Karpas-422 (cell line): ENCODE measurements at places on chromosomes 2 and 18.

GRCh38 chr2:186593523-186593922, 3.7 kb downstream of the ITGAV start:
- H3K27me3 ChIP-seq, result peaks cover 4% of the 10 kb centered on the region; the same call in 1 of the 2 replicates
- H3K36me3 ChIP-seq, result no peaks in the 10 kb centered on the region
- peaks cover 19% of the 10 kb centered on the region for H3K4me1 ChIP-seq
- no peak overlapping the region for H3K27ac ChIP-seq
- no peak overlapping the region for H3K4me3 ChIP-seq
- DNase-seq, result no peak

- DNase-seq, result no peak
- no peaks in the 10 kb centered on the region for H3K36me3 ChIP-seq
- no peaks in the 10 kb centered on the region for H3K4me1 ChIP-seq
- H3K27me3 ChIP-seq, result no peaks in the 10 kb centered on the region
Measured at GRCh38 chr2:148998165-148998830, 40.2 kb upstream of the LYPD6B start.

- no peaks in the 10 kb centered on the region for H3K4me1 ChIP-seq
- DNase-seq, result no peak
- no peak overlapping the region for H3K4me3 ChIP-seq
- H3K27me3 ChIP-seq, result no peaks in the 10 kb centered on the region
- no peaks in the 10 kb centered on the region for H3K36me3 ChIP-seq
Measured at GRCh38 chr2:235935773-235936172, 232.4 kb downstream of the GBX2 start.

GRCh38 chr2:70779491-70779890, 11.0 kb downstream of the FIGLA start:
- H3K27ac ChIP-seq, result no peak overlapping the region
- DNase-seq, result no peak
- no peaks in the 10 kb centered on the region for H3K27me3 ChIP-seq

DNA sequence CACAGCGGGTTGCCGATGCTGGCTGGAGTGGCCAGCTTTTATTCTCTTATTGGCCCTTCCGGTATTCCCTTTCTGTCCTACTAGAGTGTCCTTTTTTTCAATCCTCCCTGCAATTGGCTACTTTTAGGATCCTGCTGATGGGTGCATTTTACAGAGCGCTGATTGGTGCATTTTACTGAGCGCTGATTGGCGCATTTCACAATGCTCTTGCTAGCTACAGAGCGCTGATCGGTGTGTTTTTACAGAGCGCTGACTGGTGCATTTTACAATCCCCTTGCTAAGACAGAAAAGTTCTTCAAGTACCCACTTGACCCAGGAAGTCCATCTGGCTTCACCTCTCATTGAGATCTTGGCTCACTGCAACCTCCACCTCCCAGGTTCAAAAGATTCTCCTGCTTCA, 44.4 kb upstream of the SPRED2 start:
- H3K27me3 ChIP-seq, result peaks cover 6% of the 10 kb centered on the region; the same call in 1 of the 2 replicates
- H3K36me3 ChIP-seq, result no peaks in the 10 kb centered on the region
- no peak overlapping the region for H3K4me3 ChIP-seq
- no peak overlapping the region for H3K27ac ChIP-seq
- no peaks in the 10 kb centered on the region for H3K4me1 ChIP-seq

GRCh38 chr18:58337285-58337684, 291.6 kb downstream of the ALPK2 start:
- no peaks in the 10 kb centered on the region for H3K27me3 ChIP-seq
- no peak overlapping the region for H3K4me3 ChIP-seq
- no peak for DNase-seq
- H3K4me1 ChIP-seq, result no peaks in the 10 kb centered on the region

DNA sequence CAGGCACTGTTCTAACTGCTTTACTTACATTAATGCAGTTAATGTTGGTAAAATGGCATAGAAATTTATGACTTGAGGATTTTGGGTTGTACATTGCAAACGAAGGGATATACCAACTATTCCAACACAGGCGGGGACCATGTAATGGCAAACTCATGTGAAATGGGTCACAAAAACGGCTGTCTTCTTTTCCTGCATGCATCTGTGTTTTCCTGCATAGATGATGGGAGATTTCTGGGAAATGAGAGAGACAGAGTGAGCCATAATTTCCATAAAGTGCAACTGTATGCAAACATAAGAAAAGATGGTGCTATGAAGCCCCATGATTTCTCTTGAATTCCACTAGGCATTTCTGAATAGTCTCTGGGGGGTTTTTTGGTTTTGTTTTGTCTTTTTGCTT, 82.3 kb downstream of the ALPK2 start:
- no peak overlapping the region for H3K27ac ChIP-seq
- H3K36me3 ChIP-seq, result no peaks in the 10 kb centered on the region
- H3K27me3 ChIP-seq, result no peaks in the 10 kb centered on the region

- H3K4me1 ChIP-seq, result no peaks in the 10 kb centered on the region
- no peak overlapping the region for H3K27ac ChIP-seq
- no peak overlapping the region for H3K4me3 ChIP-seq
- no peak for DNase-seq
Measured at GRCh38 chr2:137689549-137689948, 274.7 kb upstream of the HNMT start.

GRCh38 chr2:39717067-39717466, 51.4 kb downstream of the TMEM178A start:
- H3K4me1 ChIP-seq, result no peaks in the 10 kb centered on the region
- no peak for DNase-seq
- H3K36me3 ChIP-seq, result no peaks in the 10 kb centered on the region
- no peak overlapping the region for H3K4me3 ChIP-seq
- H3K27me3 ChIP-seq, result no peaks in the 10 kb centered on the region; the same call in 1 of the 2 replicates
- no peak overlapping the region for H3K27ac ChIP-seq

DNA sequence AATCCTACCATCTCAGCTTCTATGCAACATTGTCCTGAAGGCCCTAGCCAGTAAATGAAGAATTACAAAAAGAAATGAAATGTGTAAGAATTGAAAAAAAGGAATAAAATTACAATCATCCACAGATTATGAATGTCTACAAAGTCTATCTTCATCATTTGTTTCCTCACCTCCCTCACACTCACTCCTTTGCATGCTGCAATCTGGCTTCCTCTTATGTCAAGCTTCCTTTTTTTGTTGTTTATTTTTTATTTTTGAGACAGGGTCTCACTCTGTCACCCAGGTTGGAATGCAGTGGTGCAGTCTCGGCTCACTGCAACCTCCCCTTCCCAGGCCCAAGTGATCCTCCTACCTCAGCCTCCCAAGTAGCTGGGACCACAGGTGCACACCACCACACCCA, 129.0 kb downstream of the CABYR start:
- no peak overlapping the region for H3K4me3 ChIP-seq
- no peak overlapping the region for H3K27ac ChIP-seq
- no peak for DNase-seq
- H3K36me3 ChIP-seq, result no peaks in the 10 kb centered on the region

DNA sequence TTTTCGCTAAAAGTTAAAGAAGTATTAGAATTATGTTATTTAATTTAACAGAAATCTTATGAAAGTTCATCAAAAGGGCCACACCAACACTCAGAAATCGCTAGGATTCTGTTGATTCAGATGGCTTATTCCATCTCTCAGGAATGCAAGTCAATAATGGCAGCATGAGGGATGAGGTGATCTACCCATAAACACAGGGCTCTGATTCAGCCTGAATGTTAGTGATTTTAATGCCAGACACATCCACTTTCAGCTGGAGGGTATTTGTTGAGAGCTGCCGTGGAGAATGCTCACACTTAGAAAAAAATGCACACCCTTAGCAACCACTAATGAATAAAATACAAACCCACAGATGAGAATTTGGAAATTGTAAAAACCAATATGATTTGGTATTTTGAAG, 173.3 kb upstream of the ERBB4 start:
- H3K4me3 ChIP-seq, result no peak overlapping the region
- no peak for DNase-seq
- H3K4me1 ChIP-seq, result no peaks in the 10 kb centered on the region
- no peaks in the 10 kb centered on the region for H3K27me3 ChIP-seq

GRCh38 chr2:181752301-181752700, 72.0 kb upstream of the NEUROD1 start:
- H3K4me3 ChIP-seq, result no peak overlapping the region
- no peak for DNase-seq
- no peak overlapping the region for H3K27ac ChIP-seq
- H3K27me3 ChIP-seq, result no peaks in the 10 kb centered on the region
- H3K36me3 ChIP-seq, result no peaks in the 10 kb centered on the region

GRCh38 chr2:76679025-76679396, 843.2 kb downstream of the LRRTM4 start:
- no peak for DNase-seq
- H3K27ac ChIP-seq, result no peak overlapping the region
- no peaks in the 10 kb centered on the region for H3K4me1 ChIP-seq
- no peak overlapping the region for H3K4me3 ChIP-seq

GRCh38 chr2:10909996-10910341, 1.8 kb upstream of the KCNF1 start:
- no peak overlapping the region for H3K4me3 ChIP-seq
- H3K36me3 ChIP-seq, result no peaks in the 10 kb centered on the region
- DNase-seq, result no peak
- no peaks in the 10 kb centered on the region for H3K27me3 ChIP-seq
- H3K27ac ChIP-seq, result no peak overlapping the region
- H3K4me1 ChIP-seq, result peaks cover 3% of the 10 kb centered on the region; the same call in 1 of the 2 replicates

DNA sequence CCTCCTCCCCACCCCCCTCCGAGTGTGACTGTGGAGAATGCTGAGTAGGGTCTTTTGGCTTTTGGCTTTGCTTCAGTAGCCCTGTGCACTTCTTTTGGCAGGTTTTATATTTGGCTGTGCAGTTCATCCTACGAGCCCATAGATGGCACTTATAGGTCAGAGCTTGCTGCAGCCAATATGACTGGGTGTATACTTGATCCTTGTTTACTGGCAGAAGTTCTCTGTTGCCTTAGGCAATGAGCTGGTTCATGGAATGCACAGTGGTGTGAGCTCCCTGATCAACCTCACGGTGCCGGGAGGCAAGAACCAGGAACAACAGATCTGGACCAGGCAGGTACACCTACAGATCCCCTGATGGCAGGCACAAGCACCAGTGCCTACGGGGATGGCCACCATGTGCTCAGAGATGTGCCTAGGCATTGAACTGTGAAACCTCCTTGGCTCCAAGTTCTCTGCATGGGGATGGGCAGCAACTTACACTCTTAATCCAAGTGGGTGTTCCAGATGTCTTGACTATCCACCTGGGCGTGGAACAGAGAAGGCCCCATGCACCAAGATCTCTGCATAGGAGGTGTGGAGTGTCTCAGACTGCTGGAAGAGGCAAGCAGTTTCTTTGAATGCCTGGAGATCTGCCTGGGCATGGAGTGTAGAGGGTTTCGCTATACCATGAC, 190.4 kb downstream of the KIAA1328 start:
- no peaks in the 10 kb centered on the region for H3K27me3 ChIP-seq
- H3K27ac ChIP-seq, result no peak overlapping the region
- no peak overlapping the region for H3K4me3 ChIP-seq
- H3K4me1 ChIP-seq, result no peaks in the 10 kb centered on the region
- H3K36me3 ChIP-seq, result no peaks in the 10 kb centered on the region
- DNase-seq, result peak; percentile 46

- no peak overlapping the region for H3K4me3 ChIP-seq
- peaks cover 5% of the 10 kb centered on the region; the same call in 1 of the 2 replicates for H3K4me1 ChIP-seq
- H3K36me3 ChIP-seq, result no peaks in the 10 kb centered on the region
- DNase-seq, result no peak
- no peaks in the 10 kb centered on the region for H3K27me3 ChIP-seq
- no peak overlapping the region for H3K27ac ChIP-seq
Measured at GRCh38 chr18:58136879-58137278, 92.9 kb downstream of the NEDD4L start.

- no peaks in the 10 kb centered on the region; the same call in 1 of the 2 replicates for H3K27me3 ChIP-seq
- no peaks in the 10 kb centered on the region for H3K36me3 ChIP-seq
- H3K4me1 ChIP-seq, result peaks cover 23% of the 10 kb centered on the region
- no peak for DNase-seq
- H3K27ac ChIP-seq, result no peak overlapping the region
Measured at GRCh38 chr2:240432820-240433801, 2.4 kb upstream of the GPC1 start.

GRCh38 chr18:27004056-27004829, 138.7 kb upstream of the AQP4 start:
- H3K27me3 ChIP-seq, result no peaks in the 10 kb centered on the region
- no peak overlapping the region for H3K27ac ChIP-seq
- no peak overlapping the region for H3K4me3 ChIP-seq
- no peaks in the 10 kb centered on the region for H3K4me1 ChIP-seq

DNA sequence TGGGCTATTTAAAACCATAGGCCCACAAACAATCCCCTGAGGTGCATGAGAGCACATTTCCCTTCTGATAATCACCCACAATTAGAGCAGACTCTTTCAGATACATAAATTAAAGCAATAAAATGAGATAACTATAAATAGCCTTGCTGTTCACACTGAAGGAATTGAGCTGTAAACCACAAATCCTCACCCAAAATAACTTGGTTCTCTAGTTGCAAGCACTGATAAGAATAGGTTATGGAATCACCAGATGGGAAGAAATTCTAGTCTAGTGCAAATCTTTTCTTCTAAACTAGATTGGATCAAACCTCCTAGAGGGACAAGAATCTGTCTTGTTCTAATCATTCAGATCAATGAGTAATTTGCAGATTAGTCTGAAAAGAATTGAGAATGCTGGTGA, 64.6 kb downstream of the NAB1 start:
- H3K27me3 ChIP-seq, result no peaks in the 10 kb centered on the region
- no peak for DNase-seq
- H3K36me3 ChIP-seq, result no peaks in the 10 kb centered on the region
- peaks cover 15% of the 10 kb centered on the region for H3K4me1 ChIP-seq
- H3K4me3 ChIP-seq, result no peak overlapping the region

DNA sequence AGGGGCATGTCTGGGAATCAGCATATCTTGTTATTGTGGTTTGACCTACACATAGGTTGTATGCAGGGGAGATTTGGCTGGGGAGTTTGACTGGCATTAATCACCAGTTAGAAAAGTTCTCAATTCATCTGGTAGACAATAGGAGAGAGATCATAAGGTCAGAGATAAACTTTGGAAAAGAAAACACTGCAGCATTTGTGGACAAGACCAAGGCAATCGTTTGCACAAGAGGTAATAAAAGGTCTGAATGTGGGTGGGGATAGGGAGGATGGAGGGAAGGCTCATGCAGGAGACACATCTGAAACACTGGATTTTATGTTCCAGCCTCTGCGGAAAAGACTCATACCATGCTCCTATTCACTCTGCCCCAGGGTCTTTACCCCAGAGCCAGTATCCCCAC, 136.9 kb downstream of the MAIP1 start:
- H3K4me3 ChIP-seq, result no peak overlapping the region
- no peak for DNase-seq
- no peaks in the 10 kb centered on the region for H3K4me1 ChIP-seq
- H3K27ac ChIP-seq, result no peak overlapping the region

GRCh38 chr2:23069156-23069555, 315.8 kb upstream of the KLHL29 start:
- no peak for DNase-seq
- 0 out of 2 replicates have a peak, but pooled peaks cover 3% of the 10 kb centered on the region for H3K27me3 ChIP-seq
- H3K27ac ChIP-seq, result no peak overlapping the region
- no peak overlapping the region for H3K4me3 ChIP-seq
- no peaks in the 10 kb centered on the region for H3K36me3 ChIP-seq

GRCh38 chr2:236661061-236661761, 91.6 kb downstream of the ACKR3 start:
- no peaks in the 10 kb centered on the region for H3K4me1 ChIP-seq
- H3K27me3 ChIP-seq, result no peaks in the 10 kb centered on the region
- no peak for DNase-seq
